ENCODE measurements at places on chromosomes 16 and 17.
A peak's percentile ranks its signal among the peaks of the same experiment; 100 is the strongest.

- DNase-seq: no peak
These were observed 963.1 kb upstream of the GOT2 start for GRCh38 chr16:59697236-59697635.

GRCh38 chr17:11256877-11257276 lies 15.9 kb downstream of the SHISA6 start:
- DNase-seq: no peak

- no peak for DNase-seq
These were observed 92.4 kb downstream of the FOXL1 start for GRCh38 chr16:86670750-86671234.

DNA sequence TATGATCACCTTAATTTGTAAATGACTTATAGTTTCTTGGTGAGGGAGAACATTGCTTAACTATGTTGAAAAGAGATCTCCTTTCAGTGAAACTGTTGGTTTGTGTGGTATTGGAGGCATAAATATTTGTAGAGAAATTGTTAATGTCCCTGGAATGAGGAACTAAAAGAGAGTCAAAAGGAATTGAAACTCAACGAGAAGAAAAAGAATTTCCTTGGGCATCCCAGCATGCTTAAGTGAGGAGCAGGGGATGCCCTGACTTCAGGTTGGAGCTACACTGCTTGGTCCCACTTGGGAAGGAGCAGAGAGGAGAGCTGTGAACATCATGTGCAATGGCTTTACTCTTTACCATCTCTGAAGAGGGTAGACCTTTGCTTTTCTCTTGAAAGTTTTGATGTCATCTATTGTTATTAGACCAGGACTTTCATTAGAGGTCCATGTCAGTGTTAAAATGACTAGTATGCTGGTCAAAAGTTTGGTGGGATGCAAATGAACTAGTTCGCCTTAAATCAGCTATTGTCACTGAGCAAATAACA lies 21.7 kb downstream of the KRT23 start:
- no peak for DNase-seq

DNA sequence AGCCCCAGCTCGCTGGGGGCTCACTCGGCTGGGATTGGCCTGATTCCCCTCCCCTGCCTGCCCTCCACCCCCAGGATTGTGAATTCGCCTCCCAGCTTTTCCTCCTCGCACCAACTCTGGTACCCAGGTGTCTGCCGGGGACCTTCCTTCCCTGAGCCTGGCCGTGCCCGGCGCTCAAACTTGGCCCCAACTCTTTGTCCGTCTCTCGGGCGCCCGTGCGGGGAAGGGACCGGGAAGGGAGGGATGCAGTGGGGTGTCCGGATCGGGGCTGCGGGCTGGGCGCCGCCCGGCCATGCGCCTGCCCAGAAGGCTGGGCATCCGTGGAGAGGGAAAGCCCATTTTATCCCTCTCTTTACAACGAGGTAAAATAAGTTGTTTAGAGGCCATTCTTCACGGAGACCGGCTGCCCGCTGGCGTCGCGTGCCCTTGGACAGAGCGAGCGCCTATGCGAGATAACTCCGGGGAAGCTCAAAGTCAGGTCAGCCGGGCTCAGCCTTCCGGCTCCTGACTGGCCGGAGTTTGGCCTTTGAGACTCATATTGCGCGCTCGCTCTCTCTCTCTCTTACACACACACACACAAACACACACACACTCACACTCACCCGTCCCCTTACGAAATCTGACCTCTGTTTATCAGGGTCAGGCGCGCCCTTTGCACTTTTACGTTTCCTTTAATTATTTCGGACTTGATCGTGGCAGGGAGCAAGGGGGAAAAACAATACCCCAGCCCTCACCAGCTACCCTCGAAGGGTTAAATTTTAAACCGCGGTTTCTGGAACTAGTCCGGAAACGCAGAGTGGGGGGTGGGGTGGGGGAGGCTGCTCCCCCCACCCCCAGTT lies 774 bp upstream of the MAF start:
- DNase-seq: peak; percentile 16

GRCh38 chr17:31067691-31068184 lies 27.0 kb upstream of the NF1 start:
- no peak for DNase-seq

- peak; percentile 87 for DNase-seq
These were observed 759 bp upstream of the TP53I13 start for GRCh38 chr17:29567554-29568330.

DNA sequence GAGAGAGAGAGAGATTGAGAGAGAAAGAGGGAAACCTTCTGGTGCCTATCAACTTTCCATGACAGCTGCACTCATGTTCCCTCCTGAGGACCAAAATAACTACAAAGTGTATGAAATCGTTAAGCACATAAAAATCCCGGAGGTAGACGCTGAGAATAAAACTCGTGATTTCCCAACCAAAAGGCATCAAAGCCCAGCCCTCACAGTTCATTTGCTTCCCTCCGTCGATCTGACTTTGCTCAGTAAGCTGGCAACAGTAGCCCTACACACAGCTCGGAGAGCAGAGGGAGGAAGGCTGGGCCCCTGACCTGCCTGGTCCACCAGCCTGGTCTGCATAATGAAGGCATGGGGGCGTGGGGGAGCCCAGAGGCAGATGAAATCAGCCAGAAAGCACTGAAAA lies 273.9 kb upstream of the ZFHX3 start:
- DNase-seq: no peak

GRCh38 chr17:77892469-77893143 lies 65.9 kb upstream of the TNRC6C start:
- DNase-seq: no peak

- no peak for DNase-seq
These were observed 35.3 kb upstream of the MMP2 start for GRCh38 chr16:55443434-55444346.

Measured in T-helper 1 cell (primary cell).